Renal pelvis (tissue), 12 donors: ENCODE measurements at places on chromosomes 5 and 9. TPM values are rescaled to one million over a fixed set of nuclear protein-coding genes. Genes with fewer than 3 reads are reported as not detected.

The BSPRY gene
- polyA plus RNA-seq = 10.0 TPM

The PCDHGC5 gene
- 0.40 TPM for polyA plus RNA-seq

The PCDHGB4 gene
- 6.2 TPM for polyA plus RNA-seq

The SLC34A3 gene
- polyA plus RNA-seq = 12.1 TPM

The GLRA1 gene
- not detected for polyA plus RNA-seq

The SPATA6L gene
- 2.5 TPM for polyA plus RNA-seq

The PTTG1 gene
- 80.3 TPM for polyA plus RNA-seq

DNA sequence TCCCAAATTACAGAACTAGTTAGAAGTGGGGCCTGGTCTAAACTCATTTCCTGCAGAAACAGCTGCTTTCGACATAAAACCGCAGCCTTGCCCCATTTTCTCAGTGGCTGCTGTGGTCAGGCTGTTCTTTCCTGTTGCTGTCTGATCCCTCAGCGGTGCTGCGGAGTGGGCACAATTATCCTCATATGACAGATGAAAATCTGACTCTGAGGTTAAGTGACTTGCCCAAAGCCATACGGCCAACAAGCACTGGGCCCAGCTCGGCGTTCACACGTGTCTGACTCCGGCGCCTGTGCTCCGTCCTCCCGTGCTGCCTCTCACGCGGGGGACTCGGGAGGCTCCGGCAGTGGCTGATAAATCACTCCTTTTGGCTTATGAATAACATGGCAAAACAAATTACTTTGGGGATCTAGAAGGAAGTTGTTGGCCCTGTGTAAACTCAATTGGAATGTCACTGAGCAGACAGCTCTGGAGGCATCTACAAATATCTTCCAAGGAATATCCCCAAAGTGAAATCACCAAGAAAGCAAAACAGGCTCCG, 142.6 kb upstream of the LMX1B start:
- DNase-seq = no peak

GRCh38 chr9:106119176-106119575, 424.8 kb downstream of the TMEM38B start:
- DNase-seq = no peak

GRCh38 chr5:72302171-72302570, 17.9 kb downstream of the MRPS27 start:
- no peak for DNase-seq

- DNase-seq = no peak
Measured at GRCh38 chr9:3528451-3528850, 2.6 kb upstream of the RFX3 start.

- peak; percentile 35 for DNase-seq
Measured at GRCh38 chr5:36950586-36951457, 74.3 kb downstream of the NIPBL start.

GRCh38 chr5:1552521-1553255, 28.9 kb upstream of the LPCAT1 start:
- peak; percentile 4 for DNase-seq

DNA sequence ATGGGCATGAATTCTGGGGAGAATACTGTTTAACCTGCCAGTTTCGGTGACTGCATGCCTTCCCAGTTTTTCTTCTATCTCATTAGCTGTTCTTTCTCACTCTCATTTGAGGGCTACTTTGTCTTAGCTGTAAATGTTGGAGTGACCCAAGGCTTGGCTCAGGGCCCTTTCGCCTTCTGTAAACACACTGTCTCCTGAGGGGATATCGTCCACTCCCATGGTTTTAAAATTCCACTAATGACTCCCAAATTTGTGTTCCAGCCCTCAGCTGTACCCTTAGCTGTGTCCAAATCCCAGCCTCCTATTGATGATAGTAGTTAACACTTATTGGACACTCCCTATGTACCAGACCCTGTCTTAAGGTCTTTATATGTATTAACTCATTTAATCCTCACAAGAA, 14.1 kb upstream of the RNF145 start:
- DNase-seq = no peak

DNA sequence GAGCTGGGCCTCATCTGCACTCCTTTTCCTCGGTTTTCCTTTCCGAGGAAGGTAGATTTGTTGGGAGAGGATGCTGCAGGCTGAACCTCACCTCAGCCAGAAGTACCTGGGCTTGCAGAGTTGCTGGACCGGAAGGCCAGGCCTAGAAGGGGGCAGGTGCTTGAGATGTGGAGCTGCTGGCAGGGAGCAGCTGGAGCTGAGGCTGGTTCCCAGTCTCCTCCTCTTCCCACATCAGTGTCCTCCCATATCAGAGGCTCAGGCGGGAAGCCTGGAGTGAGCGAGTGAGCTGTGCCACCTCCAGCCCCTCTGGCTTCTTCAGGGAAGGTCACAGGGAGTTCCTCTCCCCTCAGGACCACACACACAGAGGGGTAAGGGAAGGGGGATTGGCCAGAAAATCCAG, 259.4 kb downstream of the GADD45G start:
- no peak for DNase-seq

DNA sequence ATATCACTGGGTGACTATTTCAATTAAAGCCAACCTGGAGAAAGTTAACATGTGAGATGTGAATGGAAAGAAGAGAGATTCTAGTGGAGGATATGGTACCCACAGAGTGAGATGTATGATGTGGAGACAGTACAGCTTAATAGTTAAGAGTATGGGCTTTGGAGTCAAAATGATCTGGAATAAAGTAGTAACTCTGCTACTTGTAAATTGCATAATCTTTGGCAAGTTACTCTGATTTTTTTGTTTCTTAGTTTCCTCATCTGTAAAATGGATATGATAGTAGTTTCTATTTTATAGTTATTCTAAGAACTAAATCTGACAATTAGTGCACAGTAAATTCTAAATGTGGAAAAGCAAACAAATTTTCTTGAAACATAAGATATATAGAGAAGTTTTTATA, 79.2 kb downstream of the ISOC1 start:
- no peak for DNase-seq

DNA sequence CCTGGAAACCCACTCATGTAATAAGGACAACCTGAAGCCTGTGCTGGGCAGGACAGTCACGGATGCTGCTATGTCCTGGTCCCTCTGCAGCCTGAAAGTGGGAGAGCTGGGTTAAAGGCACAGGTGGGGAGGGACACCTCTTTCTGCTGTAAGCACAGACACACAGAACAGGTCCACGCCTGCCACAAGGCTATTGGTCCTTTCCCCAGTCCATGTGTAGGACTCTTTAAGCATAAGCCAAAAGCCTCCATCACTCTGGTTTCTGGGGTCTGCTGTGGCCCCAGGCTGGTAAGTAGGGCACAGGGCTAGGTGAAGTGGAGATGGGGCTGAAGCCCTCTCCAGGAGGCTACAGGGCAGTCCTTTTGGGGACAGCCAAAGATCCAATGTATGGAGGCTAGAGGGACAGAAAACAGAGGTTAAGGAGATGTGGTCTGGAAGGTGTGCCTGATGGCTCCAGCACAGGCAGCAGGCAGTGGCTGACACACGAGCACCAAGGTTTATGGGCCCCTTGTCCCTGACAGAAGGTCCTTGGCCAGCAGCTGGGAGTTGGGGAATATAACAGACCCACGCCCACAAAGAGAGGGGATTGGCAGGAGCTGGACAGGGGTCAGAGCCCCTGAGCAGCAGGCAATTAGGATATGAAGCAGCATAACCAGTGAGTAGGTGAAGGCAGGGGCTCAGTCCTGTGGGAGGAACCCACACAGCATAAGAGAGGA, 203.6 kb upstream of the MVB12B start:
- no peak for DNase-seq

DNA sequence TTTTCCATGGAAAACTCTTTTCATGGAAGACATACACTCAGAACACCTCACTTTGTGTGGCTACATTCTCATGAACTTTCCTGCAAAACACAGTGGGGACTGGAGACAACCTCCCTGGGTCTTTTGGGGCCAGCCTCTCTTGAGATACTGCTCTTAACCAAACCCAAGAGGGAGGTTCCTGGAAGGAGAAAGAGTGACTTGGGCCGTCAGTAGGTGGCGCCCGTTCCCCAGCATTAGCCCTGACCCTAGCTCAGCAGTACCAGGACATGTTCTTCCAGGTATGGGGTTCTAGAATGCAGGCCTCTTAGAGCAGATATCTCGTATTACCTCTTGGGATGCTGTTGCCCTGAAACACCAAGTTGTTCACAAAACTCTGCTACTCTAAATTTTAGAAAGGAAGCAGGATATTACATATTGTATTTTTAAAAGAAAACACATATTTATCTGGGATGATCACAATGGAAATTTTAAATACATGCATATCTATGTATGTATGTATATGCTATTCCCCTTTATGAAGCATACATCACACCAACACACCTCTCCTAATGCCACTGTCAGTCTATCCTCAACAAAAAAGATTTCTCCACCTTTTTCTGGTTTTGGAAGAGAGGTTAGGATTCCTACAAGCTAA, 15.8 kb upstream of the GLIS3 start:
- no peak for DNase-seq

DNA sequence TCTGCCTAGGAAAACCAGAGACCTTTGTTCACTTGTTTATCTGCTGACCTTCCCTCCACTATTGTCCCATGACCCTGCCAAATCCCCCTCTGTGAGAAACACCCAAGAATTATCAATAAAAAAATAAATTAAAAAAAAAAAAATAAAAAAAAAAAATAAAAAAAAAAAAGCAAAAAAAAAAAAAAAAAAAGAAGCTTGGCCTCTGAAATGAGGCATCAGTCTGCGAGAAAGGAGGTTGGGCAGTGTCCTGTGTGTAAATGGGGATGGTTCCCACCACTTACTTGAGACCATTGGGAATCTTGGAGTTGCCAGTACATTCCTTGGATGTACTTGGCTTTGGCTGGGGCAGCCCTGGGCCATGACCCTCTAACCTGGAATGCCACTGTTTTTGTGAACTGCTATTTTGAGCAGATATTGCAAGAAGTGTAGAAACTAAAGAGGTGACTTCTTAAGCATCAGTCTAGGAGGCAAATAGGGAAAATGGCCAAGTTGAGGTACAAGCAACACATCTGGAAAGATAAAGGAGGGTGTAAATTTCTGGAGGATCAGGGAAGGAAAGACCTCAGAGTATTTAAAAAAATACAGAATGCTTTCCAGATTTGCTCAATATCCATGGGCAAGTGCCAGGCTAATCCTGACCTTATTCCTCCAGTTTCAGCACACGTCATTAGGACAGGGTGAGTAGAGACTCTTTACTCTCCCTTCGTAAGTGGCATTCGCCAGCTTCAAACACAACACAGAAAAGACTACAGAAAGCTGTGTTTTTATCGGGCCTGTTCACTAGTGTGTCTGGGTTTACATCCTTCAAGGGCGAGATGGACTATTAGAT, 58.1 kb downstream of the HSPA4 start:
- DNase-seq = no peak

DNA sequence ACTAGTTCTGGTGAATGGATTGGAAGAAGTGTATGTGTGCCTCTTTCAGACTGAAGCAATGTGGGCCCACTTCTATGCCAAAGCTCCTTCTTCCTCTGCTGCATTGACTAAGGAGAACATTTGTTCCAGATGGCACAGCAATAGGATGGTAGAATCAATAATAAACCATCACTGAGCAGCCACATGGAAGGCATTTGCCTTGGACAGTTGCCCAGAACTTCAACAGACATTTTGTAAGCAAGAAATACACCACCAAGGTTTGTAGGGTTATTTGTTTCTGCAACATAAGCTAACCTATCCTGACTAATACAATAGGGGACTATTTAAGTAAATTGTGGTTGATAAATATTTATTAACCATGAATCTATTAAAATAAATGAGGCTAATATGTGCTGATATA, 37.7 kb upstream of the CSNK1G3 start:
- no peak for DNase-seq

GRCh38 chr5:168502563-168503237, 16.4 kb downstream of the RARS1 start:
- no peak for DNase-seq

DNA sequence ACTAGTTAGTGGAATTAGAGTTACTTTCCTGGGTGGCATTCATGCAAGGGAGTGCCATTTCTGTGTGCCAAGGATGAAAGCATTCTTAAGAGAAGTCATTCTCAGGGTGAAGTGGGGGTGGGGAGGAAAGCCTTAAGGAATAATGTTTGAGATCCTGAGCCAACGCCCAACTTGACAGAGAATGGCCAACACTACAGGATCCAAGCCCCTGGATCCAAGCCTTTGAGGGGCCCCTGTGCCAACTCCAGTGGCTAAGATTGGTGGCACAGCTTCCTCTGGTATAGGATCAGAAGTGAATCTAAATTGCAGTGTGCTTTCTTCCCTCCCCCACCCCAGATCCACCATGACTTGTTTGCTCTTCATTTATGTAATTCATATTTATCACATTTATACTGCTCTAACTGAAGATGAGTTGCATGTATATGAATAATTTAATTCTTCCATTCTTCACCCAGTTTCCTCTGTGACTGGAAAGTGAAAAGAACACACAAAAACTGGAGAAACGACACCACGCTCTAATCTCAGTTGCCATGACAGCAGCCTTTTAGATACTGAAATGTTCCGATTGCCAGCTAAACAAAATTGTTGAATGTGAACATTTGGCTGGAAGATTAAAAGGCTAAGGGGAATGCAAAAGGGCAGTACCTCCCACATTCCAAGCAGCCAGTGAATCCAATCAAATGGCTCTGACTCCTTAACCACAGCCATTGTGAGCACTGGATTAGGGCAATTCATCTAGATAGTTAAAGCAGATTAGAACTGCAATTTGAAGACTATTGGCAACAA, 4.5 kb downstream of the ZNF608 start:
- peak; percentile 87 for DNase-seq

GRCh38 chr5:68494771-68495170, 279.2 kb downstream of the PIK3R1 start:
- no peak for DNase-seq

DNA sequence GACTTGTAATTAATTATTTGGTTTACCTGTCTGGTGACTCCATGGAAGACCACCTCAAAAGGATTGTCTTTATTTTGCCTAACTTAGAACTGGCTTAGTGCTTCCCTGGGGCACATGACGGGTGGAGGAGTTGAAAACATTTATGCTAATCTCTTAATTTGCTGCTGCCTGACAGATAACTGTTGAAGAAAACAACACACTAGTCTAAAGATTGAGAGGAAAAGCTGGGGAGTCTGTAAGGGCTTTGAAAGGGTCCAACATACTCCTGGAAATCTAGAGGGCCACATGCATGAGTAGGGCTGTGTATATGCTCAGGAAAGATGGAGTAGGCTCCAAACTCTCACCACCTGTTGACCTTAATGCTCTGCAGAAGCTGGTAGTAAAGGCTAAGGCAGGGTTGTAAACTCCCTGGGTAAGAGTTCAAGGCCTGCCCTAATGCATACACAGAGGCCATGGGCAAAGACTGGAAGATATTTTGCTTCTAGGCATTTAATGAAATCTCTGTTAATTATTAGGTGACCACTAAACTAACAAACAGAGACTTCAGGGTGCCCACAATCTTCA, 40.7 kb downstream of the NR3C1 start:
- DNase-seq = no peak
